ENCODE measurements at places on chromosomes 5 and 9.

DNA sequence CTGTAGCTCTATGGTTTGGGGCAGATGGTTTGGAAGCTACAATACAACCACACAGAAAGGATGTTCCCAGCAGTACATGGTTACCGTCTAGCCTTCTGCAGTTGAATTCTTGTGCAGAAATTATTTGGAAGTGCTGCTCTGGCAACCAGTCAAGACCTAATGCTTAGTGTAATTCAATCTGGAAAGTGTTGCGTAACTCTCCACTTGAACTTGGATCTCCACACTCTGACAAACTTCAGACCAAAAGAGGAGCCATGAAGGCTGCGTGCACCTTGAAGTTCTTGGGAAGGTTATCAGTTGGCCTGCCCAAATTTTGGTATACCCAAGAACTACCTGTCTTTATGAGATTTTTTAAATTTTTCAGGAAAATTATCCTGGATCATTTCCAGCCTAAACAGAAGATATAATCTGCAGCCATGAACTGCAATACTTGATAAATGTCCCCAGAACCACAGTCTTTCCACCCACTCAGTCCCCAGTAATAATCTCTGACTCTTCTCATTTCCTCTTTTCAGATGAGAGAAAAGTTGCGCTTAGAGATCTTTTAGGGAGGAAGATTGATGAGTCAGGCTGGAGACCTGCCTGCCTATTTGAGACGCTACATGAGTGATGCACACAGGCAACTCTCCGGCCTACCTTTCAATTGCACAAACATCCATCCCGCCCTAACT is 159.9 kb downstream of the FANCC start:
- DNase-seq: peak; percentile 20

DNA sequence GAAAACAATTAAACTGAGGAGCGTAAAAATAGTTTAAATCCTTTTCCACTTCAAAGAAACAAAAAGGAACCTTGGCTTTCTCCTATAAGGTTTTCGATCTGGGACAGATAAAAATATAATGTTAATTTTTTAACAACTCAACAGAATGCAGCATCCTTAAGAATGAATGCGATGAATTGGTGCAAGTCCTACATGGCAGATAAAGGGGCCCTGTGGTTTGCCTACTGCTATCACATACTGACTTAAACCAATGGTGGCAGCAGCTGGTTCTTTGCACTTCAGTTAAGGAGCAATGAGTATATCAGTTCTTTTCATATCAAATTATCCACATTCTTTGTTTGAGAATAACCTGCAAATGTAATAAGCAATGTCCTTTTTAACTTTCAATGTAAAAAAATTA is 12.4 kb upstream of the TYRP1 start:
- DNase-seq: no peak

GRCh38 chr5:126971455-126972031 is 58.8 kb downstream of the MARCHF3 start:
- no peak for DNase-seq

DNA sequence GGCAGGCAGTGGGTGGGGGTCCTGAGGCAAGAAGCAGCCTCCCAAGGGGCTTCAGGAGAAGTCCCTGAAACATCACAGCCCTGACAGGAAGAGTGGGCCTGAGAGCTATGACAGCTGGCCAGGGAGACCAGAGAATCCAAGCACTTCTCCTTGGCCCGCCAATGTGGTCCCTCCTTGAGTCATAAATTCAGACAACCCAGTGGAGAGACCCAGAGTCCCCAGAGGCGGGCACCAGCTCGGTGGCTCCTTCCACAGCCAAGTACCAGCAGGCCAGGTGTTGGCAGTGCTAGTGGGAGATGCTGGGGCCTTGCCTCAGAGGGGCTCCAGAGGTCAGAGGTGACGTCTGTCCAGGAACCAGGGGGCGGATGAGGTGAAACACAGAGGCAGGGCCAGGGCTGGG is 1.6 kb upstream of the DOK3 start:
- DNase-seq: no peak

GRCh38 chr9:96408409-96409280 is 9.5 kb downstream of the ZNF367 start:
- no peak for DNase-seq

All from SIG-M5 (cell line).